ENCODE measurements at places on chromosomes 4 and X. TPM values are rescaled to one million over a fixed set of nuclear protein-coding genes. Genes with fewer than 3 reads are reported as not detected.

The IL13RA2 gene
- total RNA-seq = not detected

The GPRASP2 gene
- 20.0 TPM for total RNA-seq

The PDZD11 gene
- total RNA-seq = 32.2 TPM

The GLRA3 gene
- 0.11 TPM for total RNA-seq

- no peaks in the 10 kb centered on the region for H3K36me3 ChIP-seq
- H3K4me1 ChIP-seq = no peaks in the 10 kb centered on the region
- no peak for DNase-seq
- no peak overlapping the region for H3K4me3 ChIP-seq
These were observed 11.9 kb upstream of the LINC00632 start for GRCh38 chrX:140697618-140698017.

- no peak overlapping the region for H3K27ac ChIP-seq
- no peaks in the 10 kb centered on the region for H3K27me3 ChIP-seq
- no peak overlapping the region for H3K4me3 ChIP-seq
- H3K4me1 ChIP-seq = peaks cover 14% of the 10 kb centered on the region
- H3K36me3 ChIP-seq = peaks cover 18% of the 10 kb centered on the region
These were observed 38.9 kb downstream of the NUDT9 start for GRCh38 chr4:87461281-87461700.

DNA sequence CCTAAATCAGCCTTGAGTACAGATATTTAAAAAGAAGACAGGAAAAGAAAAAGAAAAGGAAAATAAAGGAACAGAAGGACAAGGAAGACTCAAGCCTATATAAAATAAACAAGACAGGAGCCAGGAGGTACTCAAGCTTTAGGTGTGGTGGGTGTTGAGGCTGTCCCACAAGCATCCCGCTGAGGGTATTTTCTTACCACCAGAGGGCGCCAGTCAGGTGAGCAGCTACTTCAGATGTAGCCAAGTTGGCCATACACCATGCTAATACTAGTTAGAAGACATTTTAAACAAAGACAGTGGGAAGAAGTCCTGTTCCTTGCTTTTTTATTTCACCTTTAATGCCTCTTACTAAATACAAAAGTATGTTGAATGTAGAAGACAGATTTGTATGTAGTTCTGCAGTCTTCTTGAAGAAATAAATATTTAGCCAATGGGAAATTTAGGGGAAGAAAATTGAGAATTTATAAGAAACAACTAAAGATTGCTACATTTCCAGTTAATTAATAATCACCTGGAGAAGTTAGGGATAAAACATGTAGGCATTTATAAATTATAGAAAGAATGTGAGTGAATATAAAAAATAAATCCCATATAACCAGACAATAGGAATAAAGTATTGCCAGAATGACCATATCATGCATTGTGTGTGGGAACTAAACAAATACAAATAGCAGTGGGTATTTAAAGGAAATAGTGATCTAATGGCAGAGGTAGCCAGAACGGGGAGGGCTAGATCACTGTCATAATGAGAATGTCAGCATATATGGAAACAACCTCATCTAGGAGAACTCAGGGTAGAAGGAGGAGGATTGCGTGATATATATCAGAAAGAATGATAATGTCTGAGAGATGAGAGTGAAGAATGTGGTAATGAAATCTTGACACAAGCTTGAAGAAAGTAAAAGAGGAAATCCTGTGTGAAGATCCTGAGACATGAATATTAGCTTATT lies 71.0 kb downstream of the MTHFD2L start:
- H3K4me3 ChIP-seq = no peak overlapping the region
- no peaks in the 10 kb centered on the region for H3K4me1 ChIP-seq
- H3K27ac ChIP-seq = no peak overlapping the region
- DNase-seq = peak; percentile 88
- no peaks in the 10 kb centered on the region for H3K36me3 ChIP-seq

DNA sequence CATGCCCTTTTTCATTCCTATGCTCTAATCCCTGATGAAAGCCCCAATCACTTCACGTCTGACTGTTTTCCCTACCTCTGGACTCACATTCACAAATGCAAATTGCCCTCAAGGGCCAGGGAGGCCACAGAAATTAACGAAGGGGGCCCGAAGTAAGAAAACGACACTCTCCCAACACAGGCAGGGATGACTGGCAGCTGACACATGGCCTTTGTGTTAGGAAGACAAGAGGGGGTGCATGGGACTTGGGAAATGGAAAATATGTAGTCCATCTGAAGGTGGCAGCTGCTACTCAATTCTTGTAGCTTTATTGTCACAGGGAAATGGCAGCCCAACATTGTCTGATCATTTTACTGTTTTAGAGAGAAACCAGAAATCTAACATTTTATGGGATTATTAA lies 12.3 kb upstream of the SPARCL1 start:
- H3K27me3 ChIP-seq = no peaks in the 10 kb centered on the region
- no peak overlapping the region for H3K4me3 ChIP-seq
- peaks cover 22% of the 10 kb centered on the region for H3K4me1 ChIP-seq
- H3K36me3 ChIP-seq = peaks cover 11% of the 10 kb centered on the region
- no peak for DNase-seq
- no peak overlapping the region for H3K27ac ChIP-seq

GRCh38 chr4:88531549-88531948 lies 8.0 kb upstream of the PYURF start:
- no peak for DNase-seq
- H3K4me1 ChIP-seq = peaks cover 43% of the 10 kb centered on the region
- H3K4me3 ChIP-seq = peak overlapping the region; percentile 45
- H3K36me3 ChIP-seq = no peaks in the 10 kb centered on the region
- 0 out of 2 replicates have a peak overlapping the region, but pooled peaks have one; percentile 23 for H3K27ac ChIP-seq
- H3K27me3 ChIP-seq = no peaks in the 10 kb centered on the region

GRCh38 chr4:6591781-6592180 lies 16.8 kb downstream of the MAN2B2 start:
- H3K36me3 ChIP-seq = peaks cover 2% of the 10 kb centered on the region
- no peak overlapping the region for H3K4me3 ChIP-seq
- no peak overlapping the region for H3K27ac ChIP-seq
- DNase-seq = no peak

Data from WTC11 (cell line).